ENCODE measurements at places on chromosomes 1 and 21. TPM values are rescaled to one million over a fixed set of nuclear protein-coding genes. Genes with fewer than 3 reads are reported as not detected.

Gene PHC2
- total RNA-seq, result 78.4 TPM

Gene AVPR1B
- 0.50 TPM for total RNA-seq

Gene BEST4
- total RNA-seq, result 1.3 TPM

Gene POTED
- not detected for total RNA-seq

Gene IL10
- 1.2 TPM for total RNA-seq

Gene C1QTNF12
- 10.4 TPM for total RNA-seq

Gene CREG1
- 82.1 TPM for total RNA-seq

Gene TNFSF18
- 1.1 TPM for total RNA-seq

Gene SH2D1B
- total RNA-seq, result 0.17 TPM

Gene LCE6A
- not detected for total RNA-seq

Gene CFAP126
- total RNA-seq, result 2.3 TPM

Gene ADAM30
- not detected for total RNA-seq

Gene PFDN2
- total RNA-seq, result 42.8 TPM

Gene PTGER3
- 7.0 TPM for total RNA-seq

Gene SPTA1
- 15.4 TPM for total RNA-seq

Gene LRRC71
- total RNA-seq, result 4.5 TPM

Gene PTAFR
- total RNA-seq, result 7.9 TPM

Gene SIPA1L2
- 52.8 TPM for total RNA-seq

Gene RIPK4
- total RNA-seq, result 0.10 TPM

Gene GPR37L1
- 3.1 TPM for total RNA-seq

Gene KRTAP20-2
- total RNA-seq, result not detected

Gene MEX3A
- 12.3 TPM for total RNA-seq

Gene KISS1
- total RNA-seq, result 7.0 TPM

Gene TTC24
- total RNA-seq, result not detected

Gene TRNP1
- total RNA-seq, result 21.5 TPM

Gene KCNK1
- 10.5 TPM for total RNA-seq

Data from spinal cord (tissue), 10 donors.